ENCODE measurements at places on chromosomes 1 and 21.

DNA sequence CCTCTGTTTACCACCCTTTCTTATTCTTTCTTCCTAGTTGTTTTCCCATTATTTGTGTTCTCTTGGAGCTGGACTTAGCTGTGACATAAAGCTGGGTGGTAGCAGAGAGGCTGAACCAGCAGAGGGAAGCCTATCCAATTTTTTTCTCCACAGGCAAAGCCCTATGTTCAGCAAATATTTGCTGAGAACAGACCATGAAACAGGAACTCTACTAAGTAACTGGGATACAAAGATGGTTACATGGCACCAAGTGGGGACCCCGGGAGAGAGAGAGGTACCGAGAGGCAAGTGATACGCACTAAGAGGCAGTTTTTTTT, 6.6 kb downstream of the CFAP141 start:
- no peak for DNase-seq

- DNase-seq: no peak
Observed at GRCh38 chr1:29498126-29499103, 262.1 kb downstream of the PTPRU start.

DNA sequence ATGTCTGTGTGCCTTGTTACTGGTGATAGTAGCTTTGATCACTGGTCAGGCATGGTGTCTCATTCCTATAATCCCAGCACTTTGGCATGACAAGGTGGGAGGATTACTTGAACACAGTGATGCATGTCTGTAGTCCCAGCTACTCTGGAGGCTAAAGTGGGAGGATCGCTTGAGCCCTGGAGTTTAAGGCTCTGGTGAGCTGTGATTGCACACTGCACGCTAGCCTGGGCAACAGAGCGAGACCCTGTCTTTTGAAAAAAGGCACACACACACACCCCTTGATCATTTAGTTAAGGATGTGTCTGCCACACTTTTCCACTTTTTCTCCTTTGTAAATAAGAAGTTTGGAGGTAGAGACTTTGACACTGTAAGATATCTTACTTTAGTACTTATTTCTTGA, 15.1 kb downstream of the MIGA1 start:
- no peak for DNase-seq

DNA sequence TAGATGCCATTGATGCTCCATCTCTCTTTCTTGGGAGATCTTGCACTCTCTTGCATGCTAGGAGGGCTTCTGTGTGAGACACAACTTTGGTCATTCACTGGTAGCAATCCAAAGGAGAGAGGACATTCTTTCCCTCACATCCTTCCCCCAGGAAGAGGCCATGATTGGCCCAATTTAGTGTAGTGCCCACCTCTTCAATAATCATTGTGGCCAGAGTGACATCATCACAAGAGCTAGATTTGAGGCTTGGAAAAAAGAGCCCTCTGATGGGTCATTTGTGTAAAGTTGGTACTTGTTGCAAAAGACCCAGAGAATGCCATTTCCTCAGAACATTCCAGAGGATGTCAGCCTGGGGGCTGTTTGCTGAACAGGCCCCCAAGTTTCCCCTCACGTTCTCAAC, 30.2 kb downstream of the S100A6 start:
- no peak for DNase-seq

- no peak for DNase-seq
Observed at GRCh38 chr1:41804176-41804575, 114.5 kb downstream of the HIVEP3 start.

GRCh38 chr1:212946872-212947271, 3.5 kb upstream of the VASH2 start:
- DNase-seq: no peak

- no peak for DNase-seq
Observed at GRCh38 chr1:153627715-153628626, at the start of gene S100A1. TSS of gene S100A1 (plus strand) at chr1:153628434. CDS start at chr1:153630522, 2,088 bp downstream.

- DNase-seq: no peak
Observed at GRCh38 chr1:61318319-61319125, 236.2 kb downstream of the NFIA start.

- DNase-seq: no peak
Observed at GRCh38 chr1:176462674-176463378, at the start of gene PAPPA2. TSS of gene PAPPA2 (plus strand) at chr1:176463175. CDS start at chr1:176556323, 93,148 bp downstream.

GRCh38 chr1:33274446-33274845, 18.2 kb downstream of the ZNF362 start:
- no peak for DNase-seq

DNA sequence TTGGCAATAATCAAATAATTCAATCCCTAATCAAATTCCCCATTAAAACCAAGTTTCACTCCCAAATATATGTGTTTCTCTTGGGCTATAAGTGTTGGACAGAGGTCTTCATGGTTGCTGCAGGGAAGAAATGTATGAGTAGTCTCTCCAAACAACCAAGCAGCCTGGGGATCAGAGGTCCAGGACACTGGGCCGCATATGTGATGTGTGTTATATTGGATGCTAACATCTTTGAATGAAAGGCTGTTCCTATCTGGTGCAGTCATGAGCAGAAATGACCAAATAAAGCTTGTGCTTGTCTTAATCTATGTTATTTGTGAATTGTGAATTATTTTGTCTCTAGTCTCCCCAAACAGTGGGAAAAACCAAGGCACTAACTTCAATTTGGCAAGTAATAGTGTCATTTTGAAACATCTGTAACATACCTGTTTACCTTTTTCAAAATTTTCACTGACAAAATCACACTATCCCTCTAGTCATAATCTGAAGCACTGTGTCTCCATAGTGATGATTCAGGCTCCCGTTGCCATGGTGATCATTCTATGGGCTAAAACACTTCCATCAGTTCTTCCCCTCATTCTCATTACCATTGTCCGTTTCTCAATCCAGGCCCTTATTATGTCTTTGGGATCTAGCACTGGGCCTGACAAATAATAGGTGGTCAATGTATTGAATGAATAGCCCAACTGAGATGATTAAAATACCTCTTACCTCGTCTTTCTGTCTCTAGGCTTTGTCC, 12.5 kb upstream of the TADA1 start:
- DNase-seq: no peak

GRCh38 chr21:42164064-42164789, 54.7 kb upstream of the ABCG1 start:
- peak; percentile 27 for DNase-seq

GRCh38 chr1:187003353-187003752, 174.6 kb downstream of the PLA2G4A start:
- DNase-seq: no peak

All from stimulated activated CD4-positive, alpha-beta T cell treated with anti-CD3 and anti-CD28 coated beads, Interleukin-1b, Interleukin-23, amount 100 ng/mL, for 1 hour (primary cell).